Activated B cell treated with CpG ODN at 0.5 μM for 24 hours (primary cell): ENCODE measurements at places on chromosomes 7 and 10.

DNA sequence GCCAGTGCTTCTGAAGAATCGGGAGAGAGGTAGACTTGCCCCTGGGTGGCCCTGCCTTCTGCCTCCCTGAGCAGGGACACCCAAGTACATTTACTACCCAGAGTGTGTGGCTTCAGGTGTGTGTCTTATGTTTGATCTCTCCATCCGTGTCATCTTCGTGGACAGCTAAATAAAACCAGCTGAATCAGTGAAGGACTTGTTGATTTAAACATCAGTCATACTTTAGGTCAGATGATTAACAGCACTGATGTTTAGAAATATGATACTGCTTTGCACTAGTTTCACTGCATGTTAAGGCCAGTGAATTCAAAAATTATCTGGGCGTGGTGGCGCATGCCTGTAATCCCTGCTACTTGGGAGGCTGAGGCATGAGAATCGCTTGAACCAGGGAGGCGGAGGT is 4.0 kb downstream of the MTG1 start:
- no peak for DNase-seq

DNA sequence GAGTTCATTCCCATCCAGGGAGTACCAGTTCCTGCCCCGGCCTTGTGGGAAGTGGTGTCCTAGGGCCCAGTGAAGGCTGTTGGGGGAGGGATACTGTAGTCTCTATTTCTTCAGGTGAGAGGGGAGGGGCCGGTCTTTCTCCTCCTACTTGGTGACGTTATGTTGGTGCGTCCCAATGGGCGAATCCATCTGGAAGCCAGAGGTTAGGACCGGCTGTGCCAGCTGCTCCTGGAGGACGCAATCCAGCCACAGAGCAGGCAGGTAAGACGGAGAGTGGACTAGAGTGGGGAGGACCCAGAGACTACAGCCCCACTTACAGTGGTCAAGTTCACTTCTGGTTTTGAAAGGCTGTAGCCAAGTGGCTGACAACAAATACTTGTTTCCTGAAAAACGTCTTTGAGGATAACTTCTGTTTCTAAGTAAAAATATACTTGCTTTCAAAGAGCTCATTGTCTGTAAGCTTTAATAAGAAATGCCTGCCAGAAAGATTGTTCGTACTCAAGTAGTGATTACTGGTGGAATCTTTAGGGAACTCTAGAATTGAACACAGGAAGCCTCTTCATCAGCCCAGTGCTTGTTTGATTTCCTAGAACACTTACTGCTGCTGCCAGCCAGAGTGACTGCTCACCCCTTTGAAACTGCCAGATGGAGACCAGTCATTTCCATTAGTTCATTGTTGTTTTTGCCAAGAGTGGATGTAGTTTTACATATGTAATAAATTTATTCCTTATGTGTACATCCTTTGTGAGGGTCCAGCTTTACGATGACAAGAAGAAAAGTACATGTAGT is 25.4 kb downstream of the RBM33 start:
- DNase-seq, result no peak

- no peak for DNase-seq
Observed at GRCh38 chr10:27463961-27464360, 40.1 kb upstream of the RAB18 start.

DNA sequence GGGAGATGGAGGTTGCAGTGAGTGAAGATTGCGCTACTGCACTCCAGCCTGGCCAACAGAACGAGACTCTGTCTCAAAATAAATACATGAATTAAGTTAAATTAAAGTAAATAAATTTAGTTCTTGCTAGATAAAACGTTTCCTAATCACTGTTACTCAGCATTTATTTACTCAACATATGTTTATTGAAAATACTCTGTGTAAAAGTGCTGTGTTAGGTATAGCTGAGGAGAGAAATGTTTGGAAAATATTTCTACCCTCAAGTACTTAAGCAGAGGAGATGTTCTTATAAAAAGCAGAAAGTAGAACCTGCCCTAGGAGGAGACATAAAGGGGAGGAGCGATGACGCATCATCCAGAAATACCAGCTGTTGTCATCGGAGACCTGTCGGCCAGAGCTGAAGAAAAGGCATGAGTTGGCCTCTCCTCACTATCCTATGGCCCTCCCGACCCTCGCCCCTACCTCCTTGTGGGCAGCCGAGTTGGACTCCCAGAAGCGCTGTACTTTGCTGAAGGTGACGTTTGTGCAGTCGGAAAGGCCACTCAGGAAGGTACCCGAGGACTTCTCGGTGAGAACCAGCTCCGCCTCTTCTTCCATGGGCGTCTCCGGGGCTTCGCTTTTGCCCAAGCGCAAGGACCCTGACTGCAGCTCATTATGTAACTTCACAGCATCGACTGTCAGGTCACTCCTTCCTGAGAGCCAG is 1.1 kb downstream of the RRP12 start:
- peak; percentile 26 for DNase-seq

- DNase-seq, result no peak
Observed at GRCh38 chr10:132749371-132749795, 36.6 kb downstream of the NKX6-2 start.

DNA sequence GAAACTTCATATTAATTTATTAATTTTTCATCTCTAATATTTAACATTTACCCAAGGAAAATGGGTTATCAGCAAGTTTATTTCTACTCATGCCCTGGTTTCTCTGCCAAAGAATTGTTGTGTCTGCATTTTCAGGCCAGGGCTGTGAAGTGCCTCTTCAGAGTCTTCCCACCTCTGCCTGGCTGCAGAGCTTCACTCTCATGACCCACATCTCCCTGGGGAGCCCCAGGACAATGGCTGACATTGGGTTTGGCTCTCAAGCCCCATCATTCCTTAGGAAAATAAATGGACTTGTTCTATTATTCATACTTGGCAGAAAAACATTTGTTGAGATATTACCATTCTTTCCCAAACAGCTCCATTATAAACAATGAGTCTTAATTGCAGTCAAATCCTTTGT is 30.3 kb downstream of the CACNA2D1 start:
- DNase-seq, result no peak

GRCh38 chr7:44175730-44176129 is 13.5 kb downstream of the GCK start:
- no peak for DNase-seq

DNA sequence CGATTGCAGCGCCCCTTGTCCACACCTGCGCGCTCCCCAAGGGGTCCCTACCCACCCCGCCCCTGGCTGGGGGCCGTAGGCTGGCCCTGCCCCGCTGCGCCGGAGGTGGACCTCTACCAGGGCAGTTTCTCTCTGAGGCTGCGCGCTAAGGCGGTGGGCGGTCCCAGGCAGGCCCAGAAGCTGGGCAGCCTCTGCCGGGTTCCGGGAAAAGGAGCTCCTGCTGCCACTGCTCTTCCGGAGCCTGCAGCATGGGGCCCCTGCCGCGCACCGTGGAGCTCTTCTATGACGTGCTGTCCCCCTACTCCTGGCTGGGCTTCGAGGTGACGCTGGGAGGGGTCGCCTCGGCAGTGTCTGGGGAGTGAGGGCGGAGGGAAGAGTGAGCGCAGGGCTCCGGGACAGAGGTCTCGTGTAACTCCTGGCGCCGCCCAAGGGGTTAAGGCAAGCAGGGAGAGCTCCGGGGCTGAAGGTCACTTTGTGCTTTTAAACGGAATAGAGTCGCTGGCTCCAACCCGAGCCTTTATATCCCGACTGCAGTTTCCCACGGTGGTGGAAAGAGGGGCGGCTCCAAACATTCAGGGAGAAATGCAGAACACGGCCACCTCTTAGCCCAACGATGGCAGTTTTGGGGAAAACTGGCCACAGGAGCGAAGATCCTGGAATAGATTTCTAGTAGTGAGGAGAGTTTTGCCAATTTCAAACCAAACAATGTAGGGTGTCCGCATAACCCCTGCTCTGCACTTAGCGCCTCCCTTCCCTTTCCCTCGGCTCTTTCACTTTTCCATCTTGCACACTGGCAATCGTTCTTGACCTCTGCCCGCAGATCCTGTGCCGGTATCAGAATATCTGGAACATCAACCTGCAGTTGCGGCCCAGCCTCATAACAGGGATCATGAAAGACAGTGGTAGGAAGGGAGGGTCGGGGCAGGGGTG is at the start of gene GSTK1:
GSTK1 (plus strand) TSS at position 176 of the 930 bp plus-strand sequence; CDS start at position 249, 73 bp downstream.
- DNase-seq, result peak; percentile 68

DNA sequence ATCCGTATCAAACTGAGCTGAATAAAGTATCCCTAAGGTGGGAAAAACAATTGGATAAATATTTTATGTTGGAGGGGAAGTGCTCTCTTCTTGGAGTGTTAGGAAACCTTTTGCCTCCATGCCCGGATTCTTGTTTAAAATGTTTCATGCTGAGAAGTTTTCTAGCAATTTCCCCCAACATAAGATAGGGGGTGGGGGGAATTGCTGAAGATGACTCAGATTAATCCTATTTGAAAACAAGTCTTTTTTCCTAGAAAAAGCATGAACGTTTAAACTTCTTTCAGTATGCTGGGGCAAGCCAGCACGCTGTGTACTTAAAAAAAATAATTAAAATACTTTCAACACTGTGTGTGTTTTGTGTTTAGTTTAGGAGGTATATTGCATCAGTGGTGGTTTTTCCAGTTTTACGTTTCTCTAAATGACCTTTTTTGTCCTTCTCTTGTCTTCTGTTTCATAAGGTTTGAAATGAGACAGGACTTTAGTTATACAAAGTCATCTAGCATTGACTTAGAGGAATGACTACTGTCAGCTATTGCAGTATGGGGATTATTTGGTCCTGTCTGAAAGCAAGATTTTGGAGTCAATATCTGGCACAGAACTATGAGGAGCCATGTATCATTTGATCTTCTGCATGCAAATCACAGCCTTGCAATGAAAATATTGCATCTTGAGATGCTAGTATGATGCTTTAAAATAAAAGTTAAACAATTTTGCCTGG is 295.9 kb downstream of the GATA3 start:
- no peak for DNase-seq

DNA sequence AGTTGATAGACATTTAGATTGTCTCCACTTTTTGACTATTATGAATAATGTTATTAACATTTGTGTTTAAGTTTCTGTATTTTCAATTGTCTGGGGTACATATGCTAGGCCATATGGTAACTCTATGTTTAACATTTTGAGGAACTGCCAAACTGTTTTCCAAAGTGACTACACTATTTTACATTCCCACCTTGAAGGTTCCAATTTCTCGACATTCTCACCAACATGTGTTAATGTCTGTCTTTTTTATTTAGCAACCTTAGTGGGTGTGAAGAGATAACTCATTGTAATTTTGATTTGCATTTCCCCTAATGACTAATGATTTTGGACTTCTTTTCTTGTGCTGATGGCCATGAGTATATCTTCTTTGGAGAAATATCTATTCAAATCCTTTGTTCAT is 832.4 kb downstream of the DNAJB9 start:
- DNase-seq, result no peak

- no peak for DNase-seq
Observed at GRCh38 chr7:130891254-130892094, 157.5 kb upstream of the KLF14 start.
